ENCODE measurements at places on chromosomes 5 and 9.

DNA sequence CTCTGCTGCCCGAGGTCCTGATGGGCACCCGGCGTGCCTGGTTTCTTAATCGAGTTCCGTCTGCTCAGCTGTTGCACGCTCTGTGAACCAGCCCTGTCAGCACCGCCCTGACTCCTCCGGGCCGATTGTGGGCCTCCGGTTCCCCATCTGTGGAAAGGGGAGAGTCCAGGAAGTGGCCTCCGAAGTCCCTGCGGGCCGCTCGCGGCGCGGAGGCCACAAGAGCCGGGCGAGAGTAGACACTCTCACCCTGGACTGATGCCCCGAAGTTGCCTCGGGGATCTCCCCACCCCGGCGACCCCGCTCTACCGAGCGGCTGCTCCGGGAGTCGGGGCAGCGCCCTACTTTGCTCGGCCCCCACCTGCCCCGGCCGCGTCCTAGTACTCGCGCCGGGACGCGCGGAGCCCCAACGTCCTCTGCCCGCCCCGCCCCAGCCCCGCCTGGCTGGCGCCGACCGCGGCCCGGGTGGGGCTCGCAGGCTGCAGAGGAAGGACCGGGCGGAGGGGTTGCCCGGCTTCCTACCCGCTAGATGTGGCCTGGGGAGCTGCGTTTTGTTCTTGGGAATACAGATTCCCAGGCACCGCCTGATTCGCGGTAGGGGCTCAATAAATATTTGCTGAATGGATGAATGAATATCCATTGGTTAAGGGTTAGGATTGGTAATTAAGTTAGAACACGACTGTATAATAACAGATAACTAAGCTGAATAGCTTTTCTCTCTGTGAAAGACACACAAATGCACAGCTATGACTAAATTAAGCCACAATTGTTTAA lies 935 bp upstream of the ZNF367 start:
- peak; percentile 82 for DNase-seq

DNA sequence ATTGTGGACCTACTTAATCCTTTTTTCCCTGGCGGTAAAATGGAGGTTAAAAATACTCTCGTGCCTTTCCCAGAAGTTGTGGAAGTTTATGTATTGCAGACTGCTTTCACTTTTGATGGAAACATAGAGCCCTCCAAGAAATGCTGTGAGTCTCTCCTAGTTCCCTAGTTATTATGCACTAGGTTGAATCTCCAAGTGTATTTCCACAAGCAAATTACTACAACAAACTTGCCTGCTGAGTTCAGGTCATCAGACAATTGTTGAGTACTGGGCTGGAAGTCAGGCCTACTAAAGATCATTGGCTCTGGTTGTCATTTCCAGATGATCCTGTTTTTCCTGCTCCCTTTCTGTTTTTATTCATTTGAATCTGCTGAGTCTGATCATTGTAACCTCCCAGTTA lies 104.1 kb downstream of the CD180 start:
- DNase-seq = no peak

- DNase-seq = no peak
Observed at GRCh38 chr9:7201196-7201595, 443.4 kb downstream of the KDM4C start.

DNA sequence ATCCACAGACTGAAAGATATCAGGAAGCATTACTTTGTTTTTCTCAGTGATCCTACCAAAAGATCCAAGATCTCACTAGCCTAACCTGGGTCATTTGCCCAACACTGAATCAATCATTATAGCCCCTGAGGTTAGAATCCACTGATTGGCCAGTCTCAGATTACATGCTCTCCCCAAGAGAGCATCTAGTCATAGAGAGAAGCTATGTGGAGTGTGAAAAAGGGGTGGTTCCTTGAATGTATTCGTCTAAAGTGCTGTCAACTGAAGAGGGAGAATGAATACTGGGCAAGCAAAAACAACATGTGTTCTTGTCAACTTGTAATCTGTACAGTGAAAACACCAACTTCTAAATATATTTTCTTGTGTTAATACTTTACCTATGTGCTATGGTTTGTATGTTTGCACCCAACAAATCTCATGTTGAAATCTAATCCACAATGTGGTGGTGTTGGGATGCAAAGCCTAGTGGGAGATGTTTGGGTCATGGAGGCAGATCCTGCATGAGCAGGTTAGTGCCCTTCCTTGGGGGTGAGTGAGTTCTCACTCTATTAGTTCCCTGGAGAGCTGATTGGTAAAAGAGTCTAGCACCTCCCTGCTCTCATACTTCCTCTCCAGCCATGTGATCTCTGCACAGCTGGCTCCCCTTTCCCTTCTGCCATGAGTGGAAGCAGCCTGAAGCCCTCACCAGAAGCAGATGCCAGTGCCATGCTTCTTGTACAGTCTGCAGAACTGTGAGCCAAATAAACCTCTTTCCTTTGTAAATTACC lies 60.3 kb upstream of the PJA2 start:
- no peak for DNase-seq

DNA sequence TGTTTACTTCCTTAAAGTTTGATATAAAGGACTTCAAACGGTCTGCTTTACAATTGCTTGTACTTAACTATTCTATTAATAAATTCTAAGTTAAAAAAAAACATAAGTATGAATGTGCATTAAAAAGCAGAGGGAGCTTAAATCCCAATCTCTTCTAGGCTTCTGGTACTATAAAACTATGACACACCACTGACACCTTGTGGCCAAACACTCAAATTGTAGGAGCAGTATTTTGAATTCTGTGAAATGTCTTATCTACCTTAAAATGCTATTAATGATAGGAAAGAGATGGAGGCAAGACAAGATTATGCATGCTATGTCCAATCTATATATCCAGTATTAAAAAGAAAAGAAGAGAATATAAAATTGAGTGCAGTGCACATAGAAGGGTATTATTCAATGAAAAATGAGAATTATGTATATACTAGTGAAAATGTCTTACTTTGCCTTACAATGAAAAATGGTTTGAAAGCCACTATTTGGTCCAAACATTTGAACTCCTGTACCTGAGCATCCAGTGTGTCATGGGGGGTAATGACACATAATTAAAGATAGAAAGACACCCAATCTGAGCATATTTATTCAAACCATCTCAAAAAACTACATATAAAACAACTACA lies 87.6 kb downstream of the ERP44 start:
- DNase-seq = no peak

- DNase-seq = peak; percentile 74
Observed at GRCh38 chr5:99060306-99061261, 131.8 kb upstream of the CHD1 start.

DNA sequence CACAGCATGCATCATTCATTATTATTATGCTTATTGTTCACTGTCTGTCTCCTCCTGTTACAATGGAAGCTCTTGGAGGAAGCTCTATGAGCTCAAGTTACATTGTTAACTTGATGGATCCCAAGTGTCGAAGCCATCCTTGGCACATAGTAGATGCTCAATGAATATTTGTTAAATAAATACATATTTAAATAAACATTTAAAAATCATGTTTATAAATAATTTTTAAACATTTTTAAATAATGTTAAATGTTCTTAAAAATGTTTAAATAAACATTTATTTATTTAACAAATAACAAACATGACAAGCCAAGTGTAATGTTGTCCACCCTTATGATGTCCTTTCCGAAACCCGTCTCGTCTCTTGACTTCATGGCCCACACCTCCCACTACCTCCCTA lies 69.5 kb downstream of the USP20 start:
- no peak for DNase-seq

DNA sequence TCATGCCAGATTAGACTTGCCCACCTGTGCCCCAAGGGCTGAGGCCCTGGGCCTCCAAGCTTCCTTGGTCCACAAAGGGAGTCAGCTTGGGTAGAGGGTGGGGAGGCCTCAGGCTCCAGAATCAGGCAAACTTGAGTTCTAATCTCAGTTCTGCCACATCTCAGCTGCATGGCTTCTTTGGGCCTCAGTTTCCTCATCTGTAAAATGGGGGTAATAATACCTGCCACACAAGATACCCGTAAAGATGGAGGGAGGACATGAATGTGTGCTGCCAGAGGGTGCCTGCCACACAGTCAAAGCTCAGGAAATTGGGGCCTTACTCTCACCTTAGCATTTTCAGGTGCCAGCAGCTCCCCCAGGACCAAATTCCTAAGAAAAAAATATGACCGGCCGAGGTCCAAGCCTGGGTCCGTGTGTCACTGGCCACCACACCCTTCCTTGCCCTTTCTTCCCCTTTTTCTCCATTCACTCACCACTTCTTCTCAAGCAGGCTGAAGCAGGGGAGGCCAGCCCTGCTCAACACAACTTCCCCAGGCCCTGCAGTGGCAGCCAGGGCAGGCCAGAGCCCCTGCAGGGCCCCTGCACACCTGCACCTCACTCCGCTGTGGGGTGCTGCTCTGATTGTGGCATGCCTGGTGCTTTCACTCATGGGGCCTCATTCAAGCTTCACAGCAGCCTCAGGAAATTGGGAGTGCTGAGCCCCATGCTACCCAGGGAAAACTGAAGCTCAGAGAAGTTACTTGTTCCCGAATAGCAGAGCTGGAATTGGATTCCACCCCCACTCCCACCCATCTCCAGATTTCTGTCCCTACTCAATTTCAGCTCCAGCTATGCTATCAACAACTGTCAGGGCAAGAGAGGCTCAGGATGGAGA lies 3.9 kb downstream of the RGS14 start:
- DNase-seq = no peak

- no peak for DNase-seq
Observed at GRCh38 chr5:139688751-139689372, 40.7 kb downstream of the CXXC5 start.

DNA sequence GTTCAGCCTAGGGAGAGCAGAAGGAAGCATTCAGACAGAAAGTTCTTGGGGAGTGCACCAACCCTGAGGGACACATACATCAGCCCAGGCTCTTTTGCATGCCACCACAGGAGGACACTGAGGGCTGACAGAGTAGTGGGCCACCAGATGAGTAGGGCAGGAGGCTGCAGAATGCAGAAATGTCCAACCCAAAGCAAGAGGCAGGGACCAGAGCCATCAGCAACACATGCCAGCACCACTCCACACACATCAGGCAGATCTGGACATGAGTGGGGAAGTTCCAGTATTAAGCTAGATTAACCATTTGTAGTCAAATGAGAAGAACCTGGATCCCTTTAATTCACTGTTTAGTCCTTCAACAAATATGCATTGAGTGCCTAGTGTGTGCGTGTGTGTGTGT lies 35.7 kb upstream of the OTULINL start:
- no peak for DNase-seq

- DNase-seq = no peak
Observed at GRCh38 chr5:130884023-130884422, 281.0 kb downstream of the HINT1 start.

DNA sequence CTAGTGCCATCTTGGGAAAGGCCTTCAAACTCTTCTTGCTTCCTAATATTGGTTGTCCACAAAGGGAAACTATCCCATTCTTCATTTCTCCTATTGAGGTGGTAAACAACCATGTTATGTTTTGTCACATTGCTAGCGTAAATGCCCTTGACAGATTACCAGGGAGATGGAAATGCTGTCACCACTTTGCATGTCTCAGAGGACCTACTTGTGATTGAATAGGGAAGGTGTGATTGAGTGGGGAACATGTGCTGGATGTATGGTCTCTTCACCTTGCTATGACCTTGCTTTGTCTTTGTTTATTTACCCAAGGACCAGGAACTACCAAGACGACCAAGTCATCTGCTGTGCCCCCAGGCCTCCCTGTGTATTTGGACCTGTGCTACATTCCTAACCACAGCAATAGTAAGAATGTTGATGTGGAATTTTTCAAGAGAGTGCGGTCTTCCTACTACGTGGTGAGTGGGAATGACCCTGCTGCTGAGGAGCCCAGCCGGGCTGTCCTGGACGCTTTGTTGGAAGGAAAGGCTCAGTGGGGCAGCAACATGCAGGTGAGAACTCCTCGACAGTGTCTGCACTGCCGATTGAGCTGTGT lies 96.1 kb downstream of the MAP1B start:
- no peak for DNase-seq

DNA sequence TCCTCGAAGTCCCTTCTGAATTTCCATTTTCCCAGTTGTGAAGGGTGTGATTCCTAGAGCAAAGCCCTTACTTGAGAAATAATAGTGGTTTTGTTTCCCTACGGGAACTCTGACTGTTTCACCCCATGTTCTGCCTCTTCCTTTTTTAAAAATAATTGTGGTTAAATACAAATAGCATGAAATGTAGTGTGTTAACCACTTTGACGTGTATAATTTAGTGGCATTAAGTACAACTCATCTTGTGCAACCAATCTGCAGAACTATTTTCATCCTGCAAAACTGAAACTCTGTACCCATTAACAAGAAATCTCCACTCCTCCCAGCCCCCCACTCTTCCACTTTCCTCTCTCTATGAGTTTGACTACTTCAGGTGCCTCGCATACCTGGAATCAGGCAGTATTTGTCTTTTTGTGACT lies 35.6 kb upstream of the HAND1 start:
- no peak for DNase-seq

- no peak for DNase-seq
Observed at GRCh38 chr9:112921549-112921948, 30.9 kb upstream of the SLC46A2 start.

DNA sequence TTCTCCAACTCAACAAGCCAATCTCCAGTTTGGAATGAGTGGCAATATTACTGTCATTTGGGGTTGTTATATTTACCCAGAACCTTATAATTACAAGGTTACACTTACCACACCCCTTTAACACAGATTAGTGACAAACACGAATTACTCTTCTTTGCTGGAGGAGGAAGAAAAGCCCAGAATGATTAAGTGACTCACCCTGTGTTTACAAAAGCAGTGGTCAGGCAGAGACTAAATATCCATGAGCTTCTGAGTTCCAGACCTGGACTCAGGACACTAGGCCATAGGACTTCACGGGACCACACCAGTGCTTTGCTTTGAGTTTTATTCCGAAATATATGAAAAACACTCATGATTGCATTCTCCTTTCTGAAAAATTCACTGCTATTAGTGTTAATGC lies 370.8 kb downstream of the TLE1 start:
- no peak for DNase-seq

DNA sequence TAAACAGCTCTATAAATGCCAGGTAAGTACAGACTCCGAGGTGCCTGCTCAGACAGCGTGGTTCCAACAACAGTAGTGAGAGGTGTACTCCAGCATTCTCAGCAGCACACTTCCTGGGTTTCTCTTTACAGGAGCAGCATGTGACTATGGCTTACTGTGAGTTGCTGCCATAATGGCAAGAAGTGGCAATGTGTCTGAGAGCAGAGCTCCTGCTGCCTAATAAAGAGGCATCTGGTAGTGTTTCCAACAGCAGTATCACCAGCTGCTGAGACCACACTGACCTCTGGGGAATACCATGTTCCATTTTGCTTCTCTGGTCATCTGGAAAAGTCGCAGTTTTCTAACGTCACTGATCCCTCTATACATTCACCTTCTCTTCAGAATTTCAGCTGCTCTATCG lies 398.2 kb downstream of the SLCO4C1 start:
- DNase-seq = peak; percentile 44

All from ecto neural progenitor cell (in vitro differentiated cells).